ENCODE measurements at places on chromosomes 7 and 10. TPM values are rescaled to one million over a fixed set of nuclear protein-coding genes. Genes with fewer than 3 reads are reported as not detected.

PWWP2B gene
- total RNA-seq: 24.9 TPM

TEX47 gene
- not detected for total RNA-seq

RAB11FIP2 gene
- total RNA-seq: 57.2 TPM

GALNT17 gene
- 10.8 TPM for total RNA-seq

TDRD1 gene
- 0.16 TPM for total RNA-seq

LIPN gene
- total RNA-seq: not detected

LRMDA gene
- total RNA-seq: 25.4 TPM
